ENCODE measurements at places on chromosomes 11 and 22. TPM values are rescaled to one million over a fixed set of nuclear protein-coding genes. Genes with fewer than 3 reads are reported as not detected.
A peak's percentile ranks its signal among the peaks of the same experiment; 100 is the strongest.

DNA sequence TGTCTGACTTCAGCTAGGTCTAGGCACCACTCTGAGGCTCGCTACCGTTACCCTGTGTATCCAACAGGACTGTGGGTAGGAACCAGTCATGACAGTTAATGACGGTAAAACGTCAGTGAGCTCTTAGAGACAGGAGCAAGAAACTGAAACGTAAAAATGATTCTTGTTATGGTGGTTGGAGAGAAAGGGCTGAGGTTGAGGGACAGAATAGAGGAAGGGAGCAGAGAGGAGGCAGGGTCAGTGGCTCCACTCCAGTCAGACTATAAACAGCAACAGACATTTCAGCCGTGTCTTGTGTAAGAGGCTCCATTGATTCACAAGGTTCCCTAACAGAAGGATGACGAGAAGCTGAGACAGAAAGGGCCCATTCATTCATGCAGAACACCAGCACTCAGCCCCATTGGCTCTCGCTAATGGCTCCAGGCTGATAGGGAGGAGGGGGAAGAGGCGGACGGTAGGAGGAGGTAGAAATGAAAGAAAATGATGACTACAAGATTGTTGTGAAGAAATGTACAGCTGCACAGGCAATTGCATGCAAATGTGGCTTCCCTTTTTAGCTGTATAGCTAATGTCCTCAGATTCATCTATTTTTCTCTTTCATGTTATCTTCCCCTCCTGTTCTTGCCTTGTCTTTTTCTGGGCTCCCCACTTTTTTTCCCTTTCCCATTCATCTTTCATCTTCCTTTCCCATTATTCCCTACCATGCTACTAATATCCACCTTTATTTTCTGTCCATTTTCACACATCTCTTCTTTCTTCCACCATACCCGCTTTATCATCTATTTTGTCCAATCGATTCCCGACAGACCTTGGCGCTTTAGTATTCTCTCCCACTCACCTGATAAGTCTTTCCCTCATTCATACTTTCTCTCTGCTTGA is 34.3 kb downstream of the ETS1 start:
- peak overlapping the region; percentile 47 for H3K4me3 ChIP-seq
- no peaks in the 10 kb centered on the region for H3K27me3 ChIP-seq
- peak overlapping the region; percentile 87 for H3K27ac ChIP-seq
- peak; percentile 57 for DNase-seq
- H3K4me1 ChIP-seq = peaks cover 64% of the 10 kb centered on the region

DNA sequence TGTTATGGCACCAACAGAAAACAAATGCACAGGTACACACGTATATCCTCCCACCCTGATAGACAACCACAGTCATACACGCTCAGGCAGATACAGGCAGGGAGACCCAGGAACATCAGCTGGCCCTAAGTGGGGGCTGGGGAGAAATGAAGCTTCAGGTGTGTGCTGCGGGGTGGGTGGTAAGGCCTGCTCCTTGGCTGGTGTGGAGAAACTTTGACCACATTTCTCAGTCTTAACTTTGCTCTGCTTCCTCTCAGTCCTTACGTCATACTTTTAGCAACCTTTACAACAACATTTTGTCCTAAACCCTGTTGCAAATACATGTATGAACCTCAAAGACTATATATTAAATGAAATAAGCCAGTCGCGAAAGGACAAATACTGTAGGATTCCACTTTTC is 6.7 kb upstream of the ANAPC15 start:
- H3K27ac ChIP-seq = peak overlapping the region; percentile 13
- no peak for DNase-seq
- H3K4me1 ChIP-seq = peaks cover 16% of the 10 kb centered on the region
- H3K4me3 ChIP-seq = no peak overlapping the region

GRCh38 chr11:65535102-65535501 is 10.2 kb downstream of the SCYL1 start:
- H3K27me3 ChIP-seq = no peaks in the 10 kb centered on the region
- peaks cover 3% of the 10 kb centered on the region for H3K36me3 ChIP-seq
- no peak overlapping the region for H3K4me3 ChIP-seq
- peak; percentile 41 for DNase-seq
- H3K27ac ChIP-seq = no peak overlapping the region

OR4D5 gene
- not detected for total RNA-seq

VPS26B gene
- total RNA-seq = 69.8 TPM

GRCh38 chr11:45929486-45930030 is 7.1 kb downstream of the LARGE2 start:
- H3K4me3 ChIP-seq = peak overlapping the region; percentile 43
- DNase-seq = peak; percentile 44
- peaks cover 4% of the 10 kb centered on the region for H3K36me3 ChIP-seq
- peaks cover under 1% of the 10 kb centered on the region for H3K27me3 ChIP-seq
- H3K27ac ChIP-seq = peak overlapping the region; percentile 90
- H3K4me1 ChIP-seq = peaks cover 31% of the 10 kb centered on the region

SAA4 gene
- total RNA-seq = not detected

- H3K27ac ChIP-seq = no peak overlapping the region
- no peak overlapping the region for H3K4me3 ChIP-seq
- no peaks in the 10 kb centered on the region for H3K4me1 ChIP-seq
- H3K36me3 ChIP-seq = no peaks in the 10 kb centered on the region
Measured at GRCh38 chr11:79160791-79161403, 279.9 kb downstream of the TENM4 start.

CNGA4 gene
- 0.26 TPM for total RNA-seq

DNA sequence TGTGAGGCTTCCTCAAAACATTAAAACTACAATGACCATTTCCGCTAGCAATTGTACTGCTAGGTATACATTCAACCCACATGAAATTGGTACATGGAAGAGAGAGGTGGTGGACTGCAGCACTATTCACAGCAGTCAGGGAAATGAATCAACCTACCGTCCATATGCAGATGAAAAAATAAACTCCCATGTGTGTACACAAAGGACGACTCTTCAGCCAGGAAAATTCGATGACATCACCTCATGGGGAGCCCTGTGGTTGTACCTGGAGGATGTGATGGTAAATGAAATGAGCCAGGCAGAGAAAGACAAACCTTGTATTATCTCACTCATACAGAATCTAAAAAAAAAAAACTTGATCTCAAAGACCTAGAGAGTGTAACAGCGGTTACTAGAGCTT is 23.3 kb downstream of the RFPL3 start:
- no peak overlapping the region for H3K4me3 ChIP-seq
- H3K4me1 ChIP-seq = no peaks in the 10 kb centered on the region
- peak overlapping the region; percentile 21 for H3K27ac ChIP-seq
